ENCODE measurements at places on chromosomes 4 and X. TPM values are rescaled to one million over a fixed set of nuclear protein-coding genes. Genes with fewer than 3 reads are reported as not detected.

The SSX3 gene
- not detected for total RNA-seq

The CT45A10 gene
- not detected for total RNA-seq

The SLC25A4 gene
- total RNA-seq = 7.2 TPM

The NPY1R gene
- not detected for total RNA-seq

The ANXA3 gene
- 191 TPM for total RNA-seq

The PPP2R2C gene
- total RNA-seq = 0.10 TPM

The GSX2 gene
- total RNA-seq = not detected

The RUFY3 gene
- total RNA-seq = 36.3 TPM

The ERCC6L gene
- 6.3 TPM for total RNA-seq

The TMEM156 gene
- total RNA-seq = 3.3 TPM

The ODAPH gene
- not detected for total RNA-seq

The MMRN1 gene
- total RNA-seq = 1,432 TPM

The RNF150 gene
- 0.19 TPM for total RNA-seq

The IRF2 gene
- 32.5 TPM for total RNA-seq

The GRK4 gene
- total RNA-seq = 6.3 TPM

The PLRG1 gene
- 91.8 TPM for total RNA-seq

The HAND2 gene
- not detected for total RNA-seq

The ESX1 gene
- total RNA-seq = 0.29 TPM

The SHISA3 gene
- 0.65 TPM for total RNA-seq

The WDR17 gene
- under 0.01 TPM for total RNA-seq

The TNMD gene
- total RNA-seq = not detected

The SPANXB1 gene
- total RNA-seq = not detected

The SULT1B1 gene
- total RNA-seq = 46.1 TPM

The PAGE3 gene
- total RNA-seq = not detected

The CSN3 gene
- not detected for total RNA-seq

The FAT1 gene
- 4.1 TPM for total RNA-seq

The USP17L27 gene
- not detected for total RNA-seq

The CFAP99 gene
- 0.19 TPM for total RNA-seq

The MAGEA11 gene
- total RNA-seq = not detected

The RAB9B gene
- 0.76 TPM for total RNA-seq

The INTS6L gene
- total RNA-seq = 3.9 TPM

The GLUD2 gene
- total RNA-seq = 1.3 TPM

The TDO2 gene
- not detected for total RNA-seq

The GUCY1B1 gene
- total RNA-seq = 4.7 TPM

The MAGEB4 gene
- total RNA-seq = not detected

The CPZ gene
- 0.10 TPM for total RNA-seq

The LPAR4 gene
- not detected for total RNA-seq

The BDH2 gene
- 24.5 TPM for total RNA-seq

The TRAM1L1 gene
- total RNA-seq = 1.1 TPM

The RS1 gene
- not detected for total RNA-seq

The FAM47B gene
- not detected for total RNA-seq

The CABS1 gene
- not detected for total RNA-seq

The CPLX1 gene
- total RNA-seq = 0.33 TPM

The FHL1 gene
- 49.2 TPM for total RNA-seq

The POU3F4 gene
- total RNA-seq = not detected

The XKRX gene
- under 0.01 TPM for total RNA-seq

The PCSK1N gene
- total RNA-seq = 0.29 TPM

The SRPK3 gene
- not detected for total RNA-seq

The RBM46 gene
- total RNA-seq = 0.10 TPM

The TBX22 gene
- total RNA-seq = not detected
